Activated CD4-positive, alpha-beta T cell treated with anti-CD3 and anti-CD28 coated beads for 36 hours (primary cell): ENCODE measurements at places on chromosomes 5 and 9. TPM values are rescaled to one million over a fixed set of nuclear protein-coding genes. Genes with fewer than 3 reads are reported as not detected.

Gene LCN9
- not detected for total RNA-seq

Gene ANKRD18A
- total RNA-seq = 6.4 TPM

Gene SEPTIN8
- total RNA-seq = 18.6 TPM

Gene S1PR3
- total RNA-seq = 1.2 TPM

Gene HTR4
- not detected for total RNA-seq

Gene TEK
- not detected for total RNA-seq

Gene GABRP
- total RNA-seq = not detected

Gene PCDHA12
- not detected for total RNA-seq

Gene ISL1
- total RNA-seq = not detected

Gene KIAA1958
- total RNA-seq = 13.0 TPM

Gene GRIN1
- 0.14 TPM for total RNA-seq

Gene ZNF366
- total RNA-seq = not detected

Gene CFAP157
- not detected for total RNA-seq

Gene MYMK
- not detected for total RNA-seq

Gene SNCAIP
- total RNA-seq = not detected

Gene C1QTNF2
- total RNA-seq = not detected

Gene FRRS1L
- not detected for total RNA-seq

Gene AKNA
- 135 TPM for total RNA-seq

Gene GLDC
- 0.95 TPM for total RNA-seq

Gene LCNL1
- not detected for total RNA-seq

Gene PCSK5
- 3.1 TPM for total RNA-seq

Gene LHX2
- not detected for total RNA-seq

Gene SHOC1
- total RNA-seq = not detected

Gene NTNG2
- 1.8 TPM for total RNA-seq

Gene SPINK13
- total RNA-seq = not detected
